ENCODE measurements at places on chromosomes 1 and 21.

GRCh38 chr1:183761871-183762270, 43.0 kb upstream of the RGL1 start:
- DNase-seq: no peak

DNA sequence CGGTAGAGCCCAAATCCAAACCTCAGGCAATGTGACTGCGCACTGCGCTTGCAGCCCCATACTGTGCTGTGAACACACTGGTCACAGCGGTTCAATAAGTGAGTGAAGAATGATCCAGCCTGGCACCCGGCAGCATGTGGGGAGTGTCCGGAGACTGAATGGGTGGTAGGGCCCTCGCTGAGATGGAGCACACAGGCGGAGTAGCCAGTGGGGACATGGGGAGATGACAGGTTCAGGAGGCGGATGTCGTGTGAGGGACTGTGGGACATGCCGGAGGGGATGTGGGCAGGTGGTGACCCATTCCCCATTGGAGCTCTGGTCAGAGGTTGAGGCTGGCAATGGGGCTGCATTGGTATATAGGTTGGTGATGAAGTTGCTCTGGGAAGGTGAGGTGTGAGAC, 5.6 kb downstream of the SRARP start:
- DNase-seq: no peak

DNA sequence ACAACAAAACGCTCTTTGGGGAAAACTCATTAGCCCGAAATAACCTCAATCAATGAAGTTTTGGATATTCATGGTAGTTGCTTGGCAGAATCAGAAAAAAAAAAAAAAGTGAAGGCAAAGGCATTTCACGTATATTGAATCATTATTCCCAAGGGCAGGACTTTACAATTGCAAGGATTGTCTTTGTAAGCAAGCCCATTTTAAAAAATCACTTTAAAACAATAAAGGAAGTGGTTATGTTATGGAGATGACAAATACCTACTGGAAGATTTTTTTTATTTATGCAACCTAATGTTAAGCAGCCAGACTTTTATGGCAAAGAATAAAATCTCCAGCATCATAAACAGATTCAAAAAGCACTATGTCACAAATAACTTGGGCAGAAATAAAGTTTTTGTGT, 9.3 kb downstream of the GJB4 start:
- DNase-seq: no peak

- DNase-seq: peak; percentile 18
Measured at GRCh38 chr1:15966081-15966955, 9.6 kb downstream of the ZBTB17 start.

DNA sequence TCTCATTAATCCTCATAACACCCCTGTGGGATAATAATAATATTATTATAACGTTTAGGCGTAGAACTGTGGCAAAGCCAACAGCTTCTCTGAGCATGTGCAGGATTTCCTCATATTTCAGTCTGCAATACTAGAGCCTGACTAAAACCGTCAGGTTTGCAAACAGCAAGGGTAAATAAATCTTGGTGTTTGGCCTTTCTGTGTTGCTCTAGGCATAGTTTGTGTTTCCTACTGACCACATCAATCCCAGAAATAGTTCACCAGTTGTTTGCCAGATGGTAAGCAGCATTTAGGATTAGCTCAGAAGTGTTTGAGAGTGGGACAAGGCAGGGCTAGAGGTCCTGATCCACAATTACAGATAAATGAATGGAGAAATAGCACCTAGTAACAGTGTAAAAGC, 2.8 kb upstream of the KCNA3 start:
- no peak for DNase-seq

- DNase-seq: no peak
Measured at GRCh38 chr21:29585462-29585861, 286.7 kb downstream of the BACH1 start.

DNA sequence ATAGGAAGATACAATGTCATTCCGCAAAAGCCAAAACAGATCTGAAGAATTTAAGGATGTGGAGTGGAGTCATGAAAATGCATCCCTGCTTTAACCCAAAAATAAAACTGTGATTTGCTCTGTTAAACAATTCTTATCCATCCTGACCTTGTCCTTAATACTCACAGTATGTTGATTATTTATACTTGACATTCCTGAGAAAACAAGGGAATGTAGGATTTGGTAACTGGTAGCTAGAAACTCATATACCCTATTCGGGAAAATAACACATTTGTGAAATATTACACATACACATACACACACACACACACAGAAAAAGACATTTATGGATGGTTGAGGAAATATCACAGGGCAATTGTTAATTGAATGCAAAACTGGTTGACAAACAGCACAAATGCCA, 80.2 kb downstream of the FMN2 start:
- DNase-seq: no peak

- no peak for DNase-seq
Measured at GRCh38 chr1:46011121-46011695, 121.2 kb downstream of the PIK3R3 start.

- DNase-seq: no peak
Measured at GRCh38 chr1:246081138-246081702, 425.9 kb downstream of the SMYD3 start.

Measured in lung (tissue), 17 donors.